ENCODE measurements at places on chromosomes 1 and 21.

- DNase-seq: no peak
These were observed 417.7 kb upstream of the USP24 start for GRCh38 chr1:55632906-55633305.

DNA sequence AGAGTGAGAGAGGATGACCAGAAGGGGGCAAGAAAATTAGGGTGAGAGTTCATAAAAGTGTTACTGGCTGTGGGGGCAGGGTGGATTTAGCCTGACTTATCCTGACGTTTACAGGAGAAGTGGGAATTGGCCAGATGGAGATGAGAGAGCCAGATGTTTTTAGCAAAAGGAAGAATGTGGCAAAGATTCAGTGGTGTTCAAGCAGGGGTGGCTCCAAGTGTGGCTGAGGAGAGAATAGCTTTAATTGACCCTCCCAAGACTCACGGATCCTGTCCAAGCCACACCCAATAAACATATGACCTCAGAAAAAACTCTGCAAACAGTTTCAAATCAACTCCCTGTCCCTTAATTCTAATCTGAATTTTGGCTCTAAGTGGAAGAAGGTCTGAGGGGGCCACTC is 35.2 kb upstream of the EDEM3 start:
- DNase-seq: no peak

- DNase-seq: no peak
These were observed 2.7 kb downstream of the SCYL3 start for GRCh38 chr1:169890761-169891538.

GRCh38 chr1:69871412-69871811 is 303.7 kb downstream of the LRRC7 start:
- no peak for DNase-seq

- no peak for DNase-seq
These were observed 186.6 kb downstream of the GRIK1 start for GRCh38 chr21:29753216-29753615.

- no peak for DNase-seq
These were observed 183.7 kb upstream of the FAM78B start for GRCh38 chr1:166350490-166350889.

DNA sequence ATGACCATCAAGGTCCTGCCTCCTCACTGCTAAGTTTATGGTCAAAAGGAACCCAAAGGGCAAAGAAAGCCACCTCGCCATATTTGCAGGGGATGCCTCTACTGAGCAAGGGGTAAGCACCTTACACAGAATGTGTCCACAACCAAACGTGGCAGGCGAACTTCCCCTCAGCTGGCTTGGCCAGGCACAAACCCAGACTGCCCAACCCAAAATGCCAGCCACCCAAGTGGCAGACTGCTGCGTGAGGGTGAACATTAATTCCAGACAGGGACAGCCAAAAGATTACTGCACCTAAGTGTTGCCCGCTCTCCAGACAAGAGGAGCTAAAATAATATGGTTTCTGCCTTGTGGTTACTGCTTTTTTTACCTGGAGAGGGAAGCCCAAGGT is 16.0 kb downstream of the ZNF697 start:
- DNase-seq: no peak

DNA sequence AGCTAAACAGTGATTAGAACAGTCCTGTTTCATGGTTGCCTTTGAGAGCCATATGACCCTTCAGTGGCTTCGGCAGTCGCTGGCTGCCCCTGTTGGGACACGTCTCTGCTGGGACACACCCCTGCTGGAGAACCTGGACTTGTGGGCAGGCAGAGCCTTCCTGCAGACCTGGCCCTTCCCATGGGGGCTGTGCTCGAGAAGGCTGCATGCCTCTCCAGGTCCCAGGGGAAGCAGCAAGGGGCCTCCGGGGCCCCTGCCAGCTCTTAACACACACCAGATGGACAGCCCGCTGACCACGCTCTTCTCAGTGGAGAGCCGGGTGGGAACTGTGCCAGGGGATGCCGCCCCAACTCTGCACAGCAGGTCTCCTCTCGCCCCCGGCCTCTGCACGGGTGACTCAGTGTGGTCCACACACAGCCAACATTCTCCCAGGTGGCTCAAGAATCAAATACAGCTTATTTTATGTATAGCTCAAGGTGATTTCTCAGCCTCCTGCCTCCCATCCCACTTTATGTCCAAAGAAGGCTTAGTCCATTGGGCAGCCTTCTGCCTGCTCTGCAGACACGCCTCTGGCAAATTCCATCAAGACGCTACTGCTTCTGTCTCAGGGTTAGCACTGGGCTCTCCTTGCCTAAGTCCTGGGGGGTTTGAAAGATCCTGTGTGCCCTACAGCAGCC is 450.8 kb downstream of the KIF26B start:
- no peak for DNase-seq

DNA sequence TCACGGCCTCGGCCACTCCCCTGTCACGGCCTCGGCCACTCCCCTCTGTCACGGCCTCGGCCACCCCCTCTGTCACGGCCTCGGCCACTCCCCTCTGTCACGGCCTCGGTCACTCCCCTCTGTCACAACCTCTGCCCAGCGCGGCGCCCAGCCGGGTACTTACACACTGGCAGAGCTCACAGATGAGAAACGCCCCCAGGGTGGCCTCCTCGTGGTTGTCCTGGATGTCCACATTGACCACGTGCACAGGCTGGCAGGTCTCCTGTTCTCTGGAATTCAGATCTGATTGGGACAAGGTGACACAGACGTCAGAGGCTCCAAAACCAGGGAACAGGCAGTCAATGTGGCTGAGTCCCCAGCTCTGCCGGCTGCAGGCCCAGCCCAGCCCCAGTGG is 3.3 kb upstream of the TMEM240 start:
- DNase-seq: no peak
